ENCODE measurements at places on chromosomes 5 and 9.
A peak's percentile ranks its signal among the peaks of the same experiment; 100 is the strongest.

GRCh38 chr5:116563736-116564308 is 10.8 kb downstream of the SEMA6A start:
- DNase-seq: no peak

- peak; percentile 46 for DNase-seq
Observed at GRCh38 chr5:107864793-107865192, 194.1 kb upstream of the EFNA5 start.

- DNase-seq: no peak
Observed at GRCh38 chr9:128903871-128904620, 16.7 kb upstream of the PHYHD1 start.

DNA sequence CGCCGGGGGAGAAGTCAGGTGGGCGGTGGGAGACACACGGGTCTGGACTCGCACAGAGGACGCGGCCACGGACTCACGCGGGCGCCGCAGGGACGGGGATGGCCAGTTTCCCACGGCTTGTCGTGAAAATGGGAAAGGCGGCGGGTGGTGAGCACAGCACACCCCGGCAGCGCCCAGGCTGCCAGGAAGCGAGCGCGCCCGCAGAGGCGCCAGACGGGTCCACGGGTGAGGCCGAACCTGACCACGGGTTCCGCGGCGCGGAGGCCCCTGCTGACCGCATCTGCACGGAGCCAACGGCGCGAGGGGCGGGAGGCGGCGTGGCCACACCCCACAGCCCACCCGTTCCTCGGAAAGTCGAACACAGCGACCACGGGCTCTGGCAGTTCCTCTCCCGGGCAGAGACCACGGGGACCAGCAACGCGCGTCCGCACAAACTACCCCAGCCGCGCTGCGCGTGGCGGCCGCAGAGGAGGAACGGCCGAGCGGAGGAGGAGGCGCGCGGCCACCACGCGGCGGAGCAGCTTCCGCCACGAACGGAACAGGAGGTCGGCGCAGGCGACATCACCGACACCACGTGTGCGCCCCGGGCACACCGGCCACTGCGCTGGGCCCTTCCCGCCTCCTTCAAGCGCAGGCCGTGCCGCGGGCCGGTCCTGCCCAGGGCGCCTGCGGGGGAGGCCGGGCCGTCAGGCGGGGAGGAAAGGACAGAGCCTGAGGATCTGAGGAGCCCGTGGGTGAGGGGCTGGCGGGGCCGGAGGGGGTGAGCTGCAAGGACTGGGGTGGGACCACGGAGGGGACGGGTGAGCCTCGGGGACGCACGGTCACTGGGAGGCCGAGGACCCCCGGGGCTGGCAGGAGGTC is 5.6 kb downstream of the EXD3 start:
- DNase-seq: no peak

DNA sequence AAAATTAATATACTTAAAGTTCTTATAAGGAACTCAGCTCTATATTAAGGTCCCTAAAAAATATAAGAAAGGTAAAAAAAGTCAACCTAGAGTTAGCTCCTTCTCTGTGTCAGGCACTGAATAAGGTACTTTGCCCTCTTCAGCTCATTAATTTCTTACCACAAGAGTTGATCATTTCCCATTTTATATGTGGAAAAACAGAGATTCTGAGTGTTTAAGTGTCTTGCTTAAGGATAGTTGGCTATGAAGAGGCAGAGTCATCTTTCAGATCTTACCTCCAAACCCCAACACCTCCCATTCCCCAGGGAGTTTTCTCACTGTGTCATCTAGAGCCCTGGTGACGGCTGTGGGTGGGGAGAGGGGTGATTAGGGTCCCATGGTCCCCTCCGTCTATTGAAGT is 40.6 kb downstream of the INSYN2B start:
- DNase-seq: no peak

DNA sequence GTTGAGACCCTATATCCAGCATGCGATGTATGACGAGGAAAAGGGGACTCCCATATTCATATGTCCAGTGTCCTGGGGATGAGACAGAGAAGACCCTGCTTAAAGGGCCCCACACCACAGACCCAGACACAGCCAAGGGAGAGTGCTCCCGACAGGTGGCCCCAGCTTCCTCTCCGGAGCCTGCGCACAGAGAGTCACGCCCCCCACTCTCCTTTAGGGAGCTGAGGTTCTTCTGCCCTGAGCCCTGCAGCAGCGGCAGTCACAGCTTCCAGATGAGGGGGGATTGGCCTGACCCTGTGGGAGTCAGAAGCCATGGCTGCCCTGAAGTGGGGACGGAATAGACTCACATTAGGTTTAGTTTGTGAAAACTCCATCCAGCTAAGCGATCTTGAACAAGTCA is 17.1 kb downstream of the BTNL3 start:
- DNase-seq: no peak

DNA sequence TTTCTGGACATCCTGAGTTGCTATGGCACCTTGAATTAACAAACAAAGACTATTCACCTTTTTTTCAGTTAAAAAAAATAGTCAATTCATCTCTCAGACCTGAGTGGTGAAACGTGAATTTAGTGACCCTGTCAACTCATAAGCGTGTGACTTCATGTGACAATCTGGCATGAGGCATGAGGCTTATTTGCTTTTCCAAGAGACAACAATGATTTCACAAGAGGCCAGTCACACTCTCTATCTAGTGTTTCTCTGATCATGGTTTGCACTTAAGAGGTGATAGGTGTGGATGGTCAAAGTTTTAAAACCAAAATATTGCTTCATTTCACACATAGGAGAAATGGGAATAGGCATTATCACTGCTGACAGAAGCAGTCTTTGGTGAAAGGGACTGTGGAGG is 559.6 kb upstream of the ACO1 start:
- no peak for DNase-seq

DNA sequence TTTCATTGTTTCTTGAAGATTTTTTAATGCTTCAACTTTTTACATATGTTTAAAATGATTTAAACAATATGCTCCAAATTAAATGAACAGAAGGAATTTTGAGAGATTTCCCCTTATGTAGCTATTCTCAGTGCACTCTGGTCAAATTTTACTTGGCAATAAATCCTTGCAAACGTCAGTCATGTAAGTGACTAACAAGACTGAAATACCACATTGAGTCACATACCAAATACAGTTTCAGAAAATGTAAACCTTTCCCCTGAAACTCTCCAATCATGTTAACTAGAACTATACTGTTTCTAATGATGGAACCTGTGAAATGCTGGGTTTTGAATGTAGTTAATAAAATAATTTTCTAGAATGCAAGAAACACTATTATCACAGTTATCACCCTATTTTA is 29.6 kb downstream of the SAR1B start:
- DNase-seq: peak; percentile 41

DNA sequence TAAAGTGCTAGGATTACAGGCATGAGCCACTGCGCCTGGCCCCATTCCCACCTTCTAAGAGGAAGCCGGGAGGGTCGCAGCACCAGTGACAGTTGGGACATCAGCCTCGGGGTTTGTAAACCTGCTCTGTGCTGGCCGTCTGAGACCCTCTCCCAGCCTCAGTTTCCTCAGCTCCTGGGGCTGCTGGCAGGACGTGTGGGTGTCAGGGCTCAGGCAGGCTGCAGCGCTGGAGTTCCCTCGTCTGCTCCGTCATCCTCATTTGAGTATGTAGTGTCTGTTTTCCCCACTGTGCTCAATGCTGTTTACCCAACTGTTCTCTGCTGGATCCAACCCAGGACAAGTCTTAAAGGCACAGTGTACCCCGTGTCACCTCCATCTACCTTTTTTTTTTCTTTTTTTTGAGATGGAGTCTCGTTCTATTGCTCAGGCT is 2.0 kb upstream of the NINJ1 start:
- no peak for DNase-seq

GRCh38 chr9:99023831-99024230 is 80.1 kb downstream of the COL15A1 start:
- no peak for DNase-seq

Data from fibroblast of the conjunctiva (primary cell).